ENCODE measurements at places on chromosomes 5 and 9.

- no peak for DNase-seq
These were observed 27.4 kb downstream of the UHRF2 start for GRCh38 chr9:6440405-6440804.

DNA sequence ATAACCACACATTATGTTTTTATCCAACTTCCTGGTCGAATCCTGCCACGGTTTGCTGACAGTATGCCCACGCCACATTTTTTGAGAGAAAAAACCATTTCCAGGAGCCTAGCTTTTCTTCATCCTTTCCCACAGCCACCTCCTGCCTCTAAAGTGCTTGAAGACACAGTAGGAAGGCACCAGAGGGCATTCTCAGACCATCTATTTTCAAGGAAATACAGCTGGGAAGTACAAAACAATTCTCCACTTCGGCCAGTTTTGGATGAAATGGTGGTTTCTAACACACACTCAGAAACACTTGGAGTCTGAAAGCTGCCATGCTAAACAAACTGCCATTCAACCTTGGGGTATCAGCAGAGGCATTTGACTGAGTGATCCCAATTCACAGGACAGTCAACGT is 86.3 kb upstream of the RPS23 start:
- no peak for DNase-seq

GRCh38 chr9:89358985-89359384 is 40.7 kb downstream of the SECISBP2 start:
- no peak for DNase-seq

DNA sequence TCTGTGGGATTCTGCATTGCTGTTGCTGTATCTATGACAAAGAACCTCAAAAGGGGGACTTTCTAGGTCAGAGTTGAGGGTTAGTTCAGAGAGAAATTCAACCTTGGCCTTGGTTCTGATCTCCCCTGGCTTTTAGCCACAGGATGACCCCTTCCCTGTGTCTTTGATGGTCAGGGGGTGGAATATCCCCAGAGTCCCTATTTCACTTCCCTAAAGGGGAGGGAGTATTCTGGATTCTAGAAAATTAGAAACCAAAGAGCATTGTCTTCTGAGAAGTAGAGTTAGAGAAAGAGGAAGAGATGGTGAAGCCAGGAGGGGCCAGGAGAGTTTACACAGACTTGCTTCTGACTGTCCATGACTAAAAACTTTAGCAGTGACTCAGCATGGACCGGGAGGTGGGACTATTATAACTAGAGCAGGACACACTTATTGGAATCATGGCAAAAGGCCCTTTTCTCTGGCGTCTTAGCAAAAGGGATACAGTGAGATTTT is 56.2 kb upstream of the LPAR1 start:
- DNase-seq = no peak

DNA sequence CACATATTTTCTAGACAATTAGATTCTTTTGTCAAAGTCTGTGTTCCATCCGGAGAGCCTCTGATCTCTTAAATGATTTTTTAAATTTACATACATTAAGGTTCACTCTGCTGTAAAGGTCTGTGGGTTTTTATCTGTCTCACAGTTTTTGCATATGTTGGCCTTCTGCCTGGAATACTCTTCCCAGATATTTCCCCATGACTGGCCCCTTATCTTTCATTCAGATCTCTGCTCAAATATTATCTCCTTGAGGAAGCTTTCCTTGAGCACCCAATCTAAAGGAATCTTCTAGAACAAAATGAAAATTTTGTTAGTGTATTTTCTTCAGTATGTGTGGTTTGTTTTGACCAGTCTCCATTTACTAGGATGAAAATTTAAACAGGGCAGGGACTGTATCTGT is 26.3 kb downstream of the FAF2 start:
- DNase-seq = no peak

DNA sequence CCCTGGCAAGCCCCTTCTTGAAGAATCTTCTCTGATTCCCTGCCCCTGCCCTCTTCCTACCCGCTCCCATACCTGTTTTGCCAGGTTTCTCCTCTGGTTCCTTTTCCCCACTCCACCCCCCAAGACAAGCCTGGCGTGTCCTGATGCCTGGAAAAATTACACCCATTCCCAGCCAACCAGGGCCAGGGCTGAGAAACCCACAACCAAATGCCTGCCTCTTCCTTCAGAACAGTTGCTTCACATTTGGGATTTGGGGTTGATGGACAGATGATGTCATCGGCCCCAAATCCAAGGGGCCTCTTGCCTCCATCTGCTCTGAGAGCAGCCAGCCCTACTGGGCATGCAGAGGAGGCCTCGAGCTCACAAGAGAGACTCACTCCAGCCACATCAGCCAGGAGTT is 8.8 kb upstream of the NEK6 start:
- DNase-seq = no peak

DNA sequence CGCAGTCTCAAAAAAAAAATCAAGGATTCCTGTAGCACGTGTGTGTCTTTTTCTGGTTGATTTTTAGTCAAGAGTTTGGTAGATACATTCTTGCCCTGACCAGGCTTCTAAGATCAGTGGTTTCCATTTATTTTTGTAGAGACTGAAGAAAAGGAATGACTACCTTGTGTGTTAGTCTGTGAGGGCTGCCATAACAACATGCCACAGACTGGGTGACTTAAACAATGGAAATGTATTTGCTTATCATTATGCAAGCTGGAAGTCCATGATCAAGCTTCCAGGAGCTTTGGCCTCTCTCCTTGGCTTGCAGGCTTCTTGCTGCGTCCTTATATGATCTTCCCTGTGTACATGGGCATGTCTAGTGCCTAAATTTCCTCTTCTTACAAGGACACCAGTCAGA is 127.0 kb downstream of the CCDC192 start:
- no peak for DNase-seq

- DNase-seq = no peak
These were observed 39.6 kb downstream of the ZNF608 start for GRCh38 chr5:124706729-124707361.

GRCh38 chr9:12681620-12682019 is 11.6 kb upstream of the TYRP1 start:
- DNase-seq = no peak

DNA sequence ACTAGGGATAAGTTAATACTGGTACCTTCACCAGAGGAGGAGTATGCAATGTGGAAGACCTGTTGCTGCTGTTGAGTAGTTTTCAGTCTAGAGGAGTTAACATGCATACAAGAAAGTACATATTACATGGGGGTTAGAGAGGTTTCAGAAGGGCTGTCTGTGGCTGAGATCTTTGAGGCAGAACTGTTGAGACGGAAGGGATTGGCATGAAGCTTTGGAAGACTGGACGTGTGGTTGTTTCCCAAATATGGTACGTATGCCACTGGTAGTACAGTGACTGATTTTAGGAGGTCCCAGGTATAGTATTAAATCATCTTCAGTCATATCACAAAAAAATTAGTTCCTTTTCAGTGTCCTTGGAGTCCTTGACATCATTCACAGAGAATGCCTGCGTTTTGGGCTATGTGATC is 17.6 kb downstream of the TNFAIP8 start:
- no peak for DNase-seq

GRCh38 chr5:143828710-143829109 is 16.7 kb downstream of the HMHB1 start:
- DNase-seq = no peak

DNA sequence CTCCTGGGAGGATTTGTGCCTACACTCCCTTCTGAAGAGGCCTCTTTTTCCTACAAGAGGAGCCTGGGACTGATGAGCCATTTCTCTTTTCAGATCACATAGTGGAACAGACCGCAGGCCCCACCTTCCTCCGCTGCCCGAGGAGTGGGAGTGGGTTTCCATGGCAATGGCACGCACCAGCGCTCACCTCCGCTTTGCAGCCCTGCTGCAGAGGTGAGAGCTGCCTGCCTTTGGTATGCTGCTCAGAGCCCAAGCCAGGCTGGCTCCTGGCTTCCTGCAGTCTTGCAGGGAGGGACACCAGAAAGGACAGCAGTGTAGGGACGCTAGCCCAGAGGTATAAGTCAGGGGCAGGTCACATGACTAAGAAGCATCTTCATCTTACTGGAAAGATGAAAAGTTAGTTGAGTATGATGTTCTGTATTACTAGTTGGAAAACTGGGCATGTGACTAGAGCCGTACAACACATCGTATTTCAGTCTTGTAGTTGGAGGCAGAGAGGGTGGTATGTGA is 12.4 kb downstream of the PTTG1 start:
- DNase-seq = no peak

- no peak for DNase-seq
These were observed 489.3 kb downstream of the ANXA1 start for GRCh38 chr9:73640971-73641370.

DNA sequence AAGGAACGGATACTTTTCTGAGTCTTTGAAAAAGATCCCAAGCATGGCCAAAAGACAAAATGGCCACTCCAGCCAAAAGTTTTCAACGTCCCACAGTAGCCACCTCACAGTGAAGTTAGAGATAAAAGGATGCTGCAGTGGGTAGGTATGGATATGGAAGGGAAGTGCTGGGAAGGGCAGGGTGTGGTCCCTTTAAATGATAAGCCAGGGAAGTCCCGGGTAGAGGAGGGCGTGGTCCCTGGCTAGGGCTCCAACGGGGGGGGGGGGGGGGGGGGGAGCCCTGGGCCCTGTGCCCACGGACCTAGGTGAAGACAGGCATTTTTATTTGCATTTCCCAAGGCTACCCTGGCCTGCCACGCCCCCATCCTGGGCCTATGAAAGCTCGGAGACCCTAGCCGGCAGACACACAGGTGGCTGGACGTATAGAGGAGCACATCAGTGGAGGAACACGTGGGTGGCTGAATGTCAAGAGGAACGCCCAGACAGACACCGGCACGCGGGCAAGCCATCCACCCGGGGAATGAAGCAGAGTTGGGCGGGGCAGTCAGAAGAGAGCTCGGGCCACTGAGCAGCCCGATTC is 306.7 kb downstream of the NFIB start:
- DNase-seq = no peak

GRCh38 chr9:102594241-102594640 is 400.9 kb upstream of the CYLC2 start:
- no peak for DNase-seq

- DNase-seq = no peak
These were observed 680 bp upstream of the LPCAT1 start for GRCh38 chr5:1524481-1524798.

GRCh38 chr5:34501840-34502239 is 154.3 kb upstream of the RAI14 start:
- DNase-seq = no peak

- no peak for DNase-seq
These were observed 31.5 kb downstream of the OTULIN start for GRCh38 chr5:14696057-14696456.

GRCh38 chr9:129241725-129242124 is 63.7 kb upstream of the IER5L start:
- DNase-seq = no peak

GRCh38 chr9:37174247-37174646 is 53.9 kb downstream of the ZCCHC7 start:
- no peak for DNase-seq

DNA sequence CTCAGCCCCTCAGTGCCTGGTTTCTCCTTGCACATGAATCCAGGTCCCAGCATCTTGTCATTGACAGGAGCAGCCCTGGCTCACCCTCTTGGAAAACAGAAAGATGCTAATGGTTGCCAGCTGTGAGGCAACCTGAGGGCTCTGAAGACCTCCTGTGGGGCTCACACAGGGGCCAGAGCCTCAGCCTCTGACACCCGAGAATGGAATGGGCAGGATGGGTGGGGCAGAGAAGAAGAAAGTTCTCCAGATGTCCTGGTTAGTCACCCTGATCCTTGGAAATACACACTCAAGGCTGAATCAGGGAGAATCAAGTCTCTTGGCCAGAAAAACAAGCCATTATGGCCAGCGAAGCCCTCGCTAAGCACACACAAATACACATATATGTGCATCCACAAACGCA is 32.3 kb upstream of the SPATA31E1 start:
- DNase-seq = no peak

GRCh38 chr9:133440874-133441273 is 18.7 kb downstream of the ADAMTS13 start:
- DNase-seq = no peak

- no peak for DNase-seq
These were observed 8.4 kb downstream of the SCAI start for GRCh38 chr9:125134976-125135375.

- no peak for DNase-seq
These were observed 833 bp downstream of the C5orf24 start for GRCh38 chr5:134846641-134846960.

- no peak for DNase-seq
These were observed 60.2 kb downstream of the SMIM23 start for GRCh38 chr5:171845857-171846256.
